CD8-positive, alpha-beta memory T cell (primary cell): ENCODE measurements at places on chromosomes 12 and 14. TPM values are rescaled to one million over a fixed set of nuclear protein-coding genes. Genes with fewer than 3 reads are reported as not detected.

GRCh38 chr12:90023207-90023900 lies 314.7 kb upstream of the ATP2B1 start:
- DNase-seq: no peak

DNA sequence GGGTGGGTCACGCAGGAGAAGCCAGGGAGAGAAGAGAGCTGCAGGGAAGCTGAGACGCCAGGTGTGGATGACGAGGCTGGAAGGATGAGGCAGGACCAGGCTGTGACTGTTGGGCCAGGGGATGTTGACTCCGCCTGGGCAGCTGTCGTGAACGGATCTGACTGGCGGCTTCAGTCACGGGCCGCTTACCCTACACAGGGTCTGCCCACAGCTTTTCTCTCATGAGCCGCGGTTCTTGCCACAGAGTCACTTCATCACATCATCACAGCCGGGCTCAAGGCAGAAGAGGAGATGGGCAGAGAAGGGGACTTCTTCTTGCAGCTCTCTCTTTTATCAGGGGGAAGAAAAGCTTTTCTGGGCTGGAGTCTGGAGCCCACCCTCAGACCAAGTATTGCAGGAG lies 7.7 kb downstream of the CLBA1 start:
- no peak for DNase-seq

The LRRC10 gene
- total RNA-seq: not detected

GRCh38 chr14:21699551-21699950 lies 25.9 kb upstream of the OR4E1 start:
- no peak for DNase-seq

GRCh38 chr14:51006781-51007211 lies 62.5 kb upstream of the PYGL start:
- DNase-seq: no peak

DNA sequence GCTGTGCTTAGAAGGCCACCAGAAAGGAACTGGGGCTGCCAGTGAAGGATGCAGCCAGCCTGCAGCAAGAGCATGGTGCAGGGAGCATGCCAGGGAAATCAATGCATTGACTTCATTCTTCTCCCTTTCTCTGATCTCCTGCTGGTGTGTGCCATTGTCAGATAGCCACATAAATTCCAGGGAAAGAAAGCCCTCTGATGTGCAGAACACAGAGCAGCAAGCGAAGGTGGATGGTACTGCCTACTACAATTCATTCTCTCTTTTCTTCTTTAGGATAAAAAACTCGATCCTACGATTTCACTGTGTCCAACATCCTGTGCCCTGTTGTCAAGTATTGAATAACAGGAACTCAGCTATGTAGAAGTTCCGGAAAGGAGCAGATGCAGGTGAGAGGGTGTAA lies 446.7 kb upstream of the TMEM132C start:
- no peak for DNase-seq

- DNase-seq: no peak
Measured at GRCh38 chr12:49776858-49777257, 35.5 kb downstream of the TMBIM6 start.

The BRI3BP gene
- 35.6 TPM for total RNA-seq

DNA sequence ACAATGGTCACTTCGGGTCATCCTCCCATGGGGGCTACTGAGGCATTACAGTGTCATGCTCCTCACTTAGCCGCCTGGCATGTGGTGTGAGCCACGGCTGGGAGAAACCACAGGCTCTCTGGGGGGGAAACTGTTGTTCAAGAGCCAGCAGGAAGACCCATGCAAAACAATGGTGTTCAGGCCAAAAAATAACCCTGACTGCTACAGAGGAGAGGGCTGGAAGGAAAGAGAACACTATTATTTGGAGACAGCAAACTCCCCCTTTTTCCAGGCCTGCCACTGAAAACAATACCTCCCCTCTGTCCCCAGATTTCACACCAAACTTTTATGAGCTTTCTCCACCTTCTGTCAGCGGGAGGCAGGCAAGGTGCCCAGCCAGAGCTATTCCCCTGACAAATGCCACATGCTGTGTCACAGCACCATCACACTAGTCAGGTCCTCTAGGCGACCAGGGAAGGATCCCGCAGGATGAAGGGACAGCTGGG lies 83.7 kb downstream of the CHGA start:
- no peak for DNase-seq

The KLRC1 gene
- 13.7 TPM for total RNA-seq

- peak; percentile 65 for DNase-seq
Measured at GRCh38 chr12:53219956-53220693, 11.9 kb downstream of the RARG start.

- no peak for DNase-seq
Measured at GRCh38 chr14:88422919-88423650, 37.6 kb downstream of the SPATA7 start.

The C1QL4 gene
- total RNA-seq: not detected

- no peak for DNase-seq
Measured at GRCh38 chr12:107602446-107602845, 83.2 kb upstream of the PWP1 start.

DNA sequence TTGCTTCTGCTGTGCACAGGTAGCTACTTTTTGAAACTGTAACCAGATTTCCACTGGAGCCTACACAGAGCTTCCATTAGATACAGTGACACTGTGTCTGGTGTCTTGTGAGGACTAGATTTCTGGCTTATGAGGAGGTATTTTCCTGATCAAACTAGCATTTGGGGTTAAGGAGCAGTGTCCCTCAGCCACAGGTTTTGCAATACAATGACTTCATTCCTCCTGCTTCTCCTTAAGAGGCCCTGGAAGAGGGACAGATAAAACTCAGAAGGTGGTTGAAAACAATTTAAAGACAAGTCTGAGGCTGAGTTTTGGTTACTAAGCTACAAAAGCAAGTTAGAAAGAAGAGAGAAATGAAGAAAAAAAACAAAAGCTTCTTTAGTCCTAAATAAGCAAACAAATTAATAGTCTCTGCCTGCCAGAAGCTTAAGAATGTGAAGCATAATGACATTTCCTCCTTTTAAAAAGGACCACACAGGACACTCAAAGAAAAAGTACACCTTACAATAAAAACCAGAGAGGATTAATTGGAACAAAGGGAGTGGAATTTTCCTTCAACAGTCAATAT lies 53.0 kb downstream of the PKP2 start:
- no peak for DNase-seq
